ENCODE measurements at places on chromosomes 5 and 9.

DNA sequence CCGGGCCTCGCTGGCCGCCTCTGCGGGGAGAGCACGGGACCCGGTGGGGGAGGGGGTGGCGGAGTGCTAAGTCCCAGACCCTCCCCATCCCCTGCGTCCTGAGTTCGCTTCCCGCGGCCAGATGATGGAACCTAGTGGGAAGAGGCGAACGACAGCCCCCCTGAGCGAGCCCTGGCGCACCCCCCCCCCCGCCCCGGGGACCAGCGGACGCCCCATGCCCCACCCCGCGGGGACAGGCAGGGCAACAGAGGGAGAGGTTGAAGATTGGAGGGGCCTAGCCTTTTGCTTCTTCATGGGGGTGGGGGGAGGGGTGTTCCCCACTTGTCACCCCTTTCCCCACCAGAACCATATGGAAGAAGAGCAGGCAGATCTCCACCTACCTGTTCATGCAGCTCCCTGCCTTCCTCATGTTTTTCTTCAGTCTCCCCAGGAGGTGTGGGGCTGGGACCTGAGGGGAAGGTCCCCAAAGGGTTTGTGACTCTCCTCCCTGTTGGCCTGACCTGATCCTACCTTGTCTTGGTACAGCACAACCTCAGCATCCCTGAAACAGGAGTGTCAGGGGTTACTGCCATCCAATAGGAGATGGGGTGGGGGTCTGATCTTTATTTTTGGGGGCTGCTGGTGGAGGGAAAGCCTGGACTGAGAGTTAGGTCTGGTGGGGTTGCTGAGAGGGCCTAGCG, 485 bp downstream of the FAM53C start:
- no peak for DNase-seq

DNA sequence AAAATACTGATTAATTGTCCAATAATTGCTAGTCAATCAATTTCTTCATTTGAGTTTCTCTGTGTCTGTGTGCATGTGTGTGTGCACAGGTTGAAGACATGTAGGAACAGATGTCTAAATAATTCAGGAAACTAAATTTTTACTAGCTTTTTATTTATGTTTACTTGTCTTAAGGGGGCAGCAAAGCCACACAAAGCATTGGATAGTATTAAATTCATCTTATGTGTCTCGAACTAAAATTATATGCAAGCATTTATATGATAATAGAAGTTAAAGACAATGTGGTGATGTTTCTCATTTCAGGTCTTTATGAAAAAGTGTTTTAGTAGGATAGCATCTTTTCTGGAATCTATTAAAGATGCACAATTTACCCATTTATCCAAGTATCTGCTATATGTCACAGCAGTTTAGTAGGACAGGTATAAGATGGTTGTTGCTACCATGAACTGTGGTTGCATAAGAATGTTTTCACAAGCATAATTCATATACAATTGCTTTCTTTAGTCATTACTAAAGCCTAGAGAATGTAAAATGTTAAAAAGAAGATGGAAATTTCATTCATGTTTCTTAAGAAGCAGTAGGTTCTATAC, 784.6 kb upstream of the NUDT12 start:
- DNase-seq, result no peak

DNA sequence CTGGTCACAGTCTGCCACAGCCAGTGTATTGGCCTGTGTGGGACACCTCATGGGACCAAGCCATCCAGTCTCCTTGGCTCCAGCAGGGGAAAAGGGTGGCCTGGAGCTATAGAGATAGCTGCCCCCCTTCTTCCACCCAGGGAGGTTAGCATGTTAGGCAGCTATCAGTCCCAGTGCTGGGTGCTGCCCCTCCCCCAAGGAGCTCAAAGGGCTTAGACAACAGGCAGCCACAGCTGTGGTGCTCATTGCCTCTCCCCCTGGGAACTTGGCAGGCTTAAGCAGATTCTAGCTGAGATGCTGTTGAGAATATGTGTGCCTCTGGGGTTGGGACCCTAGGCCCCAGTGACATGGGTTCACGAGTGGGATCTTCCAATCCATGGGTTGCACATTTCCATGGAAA, 226.0 kb upstream of the PTGER4 start:
- no peak for DNase-seq

DNA sequence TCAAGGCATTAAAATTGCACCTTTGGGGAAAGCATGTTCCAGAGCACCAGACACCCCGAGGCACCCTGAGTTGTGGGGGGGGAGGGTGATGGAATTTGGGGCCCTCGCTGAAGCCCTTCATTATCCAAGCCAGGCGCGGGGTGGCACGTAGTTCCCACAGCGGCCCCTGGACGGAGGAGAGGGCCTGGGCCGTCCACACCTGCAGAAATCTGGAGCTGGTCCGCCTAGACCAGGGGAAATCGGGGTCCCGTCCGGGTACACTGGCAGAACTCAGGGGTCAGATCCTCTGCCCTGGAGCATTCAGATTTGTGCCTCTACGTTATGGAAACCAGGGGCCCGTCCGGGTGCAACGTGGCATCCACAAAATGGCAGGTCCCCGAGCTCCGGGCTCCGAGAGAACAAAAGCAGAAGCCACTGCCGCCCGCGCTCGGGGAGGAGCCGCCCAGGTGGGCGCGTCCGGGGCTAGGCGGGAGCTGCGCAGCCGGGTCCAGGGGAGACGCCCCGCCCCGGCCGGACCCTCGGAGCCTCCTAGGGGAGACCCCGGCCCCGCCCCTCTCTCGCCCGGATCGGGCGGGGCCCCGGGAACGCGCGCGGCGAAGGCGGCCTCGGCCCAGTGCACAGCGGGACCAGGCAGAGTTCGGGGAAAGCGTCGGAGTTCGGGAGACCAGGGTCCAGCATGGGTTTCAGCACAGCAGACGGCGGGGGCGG, at the start of gene PLEKHG4B:
Gene PLEKHG4B (plus strand): TSS at position 613 of the 708 bp plus-strand sequence. CDS start 64 bp downstream, at position 677.
- no peak for DNase-seq

DNA sequence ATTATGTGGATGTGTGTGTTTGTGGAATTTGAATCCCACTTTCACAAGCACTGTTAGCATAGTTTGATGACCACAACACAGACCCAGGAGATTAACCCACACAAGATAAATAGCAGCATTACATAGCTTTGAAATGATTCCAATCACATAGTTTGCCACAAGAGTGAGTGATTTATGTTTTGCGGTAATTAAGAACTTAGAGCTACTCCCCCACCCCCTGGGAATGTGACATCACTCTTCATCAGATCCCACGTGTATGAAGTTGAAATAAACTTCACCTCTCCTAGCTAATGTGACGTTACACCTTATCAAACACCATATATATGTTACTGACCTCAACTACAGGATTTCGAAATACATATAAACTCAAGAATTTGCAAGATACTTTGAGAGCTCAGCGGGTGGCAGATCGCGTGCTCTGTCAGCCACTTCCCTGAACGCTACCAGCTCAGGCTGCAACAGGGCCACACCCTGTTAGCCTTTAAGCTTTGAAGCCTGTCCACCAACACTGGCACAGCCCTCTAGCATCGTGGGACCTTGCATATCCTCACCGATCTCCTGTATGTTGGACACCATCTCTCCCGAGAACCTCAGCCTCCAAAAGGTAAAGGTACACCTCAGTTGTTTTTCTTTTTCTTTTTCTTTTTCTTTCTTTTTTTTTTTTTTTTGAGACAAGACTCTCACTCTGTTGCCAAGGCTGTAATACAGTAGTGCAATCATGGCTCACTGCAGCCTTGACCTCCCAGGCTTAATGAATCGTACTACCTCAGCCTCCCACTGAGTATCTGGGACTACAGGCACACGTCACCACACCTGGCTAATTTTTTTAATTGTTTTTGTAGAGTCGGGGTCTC, 1.7 kb upstream of the AGTPBP1 start:
- peak; percentile 77 for DNase-seq

DNA sequence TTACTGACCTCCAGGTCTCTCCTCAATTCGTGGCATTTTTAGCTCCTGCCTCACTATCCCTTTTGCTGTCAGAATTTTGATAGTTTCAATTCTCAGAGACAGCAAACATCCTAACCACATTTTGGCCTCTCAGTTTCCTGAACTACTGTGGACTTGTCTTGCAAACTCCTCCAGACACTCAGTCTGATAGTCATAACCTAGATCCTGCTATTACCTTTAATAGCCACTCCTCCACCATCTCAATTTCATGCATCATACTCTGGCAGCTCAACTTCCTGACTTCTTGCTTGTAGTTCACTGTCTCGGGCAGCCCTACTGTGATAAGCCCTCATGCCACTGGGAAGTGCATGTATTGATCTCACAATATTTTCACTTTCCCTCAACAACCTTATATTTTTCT, 481.8 kb upstream of the CDH18 start:
- no peak for DNase-seq

GRCh38 chr5:114192108-114192507, 169.8 kb upstream of the KCNN2 start:
- DNase-seq, result no peak

- peak; percentile 56 for DNase-seq
These were observed 54.5 kb downstream of the GALNT12 start for GRCh38 chr9:98861781-98862504.

DNA sequence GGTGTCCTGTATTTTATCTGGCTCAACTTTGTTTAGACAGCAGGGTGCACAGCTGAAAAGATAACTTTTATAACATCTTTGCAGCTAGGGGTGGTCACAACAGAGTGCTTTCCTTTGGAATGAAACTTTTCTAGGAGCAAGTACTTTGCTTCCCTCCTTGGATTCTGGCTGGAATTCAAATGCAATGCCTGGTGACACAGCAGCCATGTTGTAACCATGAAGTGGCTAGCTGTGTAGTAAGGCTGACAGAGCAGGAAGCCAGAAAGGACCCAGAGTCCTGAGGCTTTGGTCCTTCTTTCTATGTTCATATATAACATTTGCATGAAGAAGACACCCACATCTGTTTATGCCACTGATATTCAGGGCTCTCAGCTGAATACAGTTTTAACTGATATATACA, 48.1 kb downstream of the TENT4A start:
- DNase-seq, result no peak

DNA sequence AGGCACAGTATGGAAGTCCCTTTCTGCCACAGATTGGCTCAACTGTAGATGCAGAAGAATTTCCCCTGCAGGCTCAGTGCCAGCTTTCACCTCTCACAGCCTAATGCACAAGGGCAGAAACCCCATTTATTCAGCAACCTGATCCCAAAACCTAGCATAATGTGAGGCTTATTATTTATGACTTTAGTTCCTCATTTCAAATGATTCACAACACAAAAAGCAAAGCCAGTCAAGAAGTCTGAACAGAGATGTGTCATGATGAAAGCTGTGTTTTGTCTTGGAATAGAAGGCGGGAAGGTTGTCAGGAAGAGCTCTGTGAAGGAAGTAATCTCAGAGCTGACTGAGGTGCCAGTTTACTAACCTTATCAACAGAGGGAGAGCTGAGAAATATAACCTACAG, 369.7 kb downstream of the LRRC70 start:
- no peak for DNase-seq

DNA sequence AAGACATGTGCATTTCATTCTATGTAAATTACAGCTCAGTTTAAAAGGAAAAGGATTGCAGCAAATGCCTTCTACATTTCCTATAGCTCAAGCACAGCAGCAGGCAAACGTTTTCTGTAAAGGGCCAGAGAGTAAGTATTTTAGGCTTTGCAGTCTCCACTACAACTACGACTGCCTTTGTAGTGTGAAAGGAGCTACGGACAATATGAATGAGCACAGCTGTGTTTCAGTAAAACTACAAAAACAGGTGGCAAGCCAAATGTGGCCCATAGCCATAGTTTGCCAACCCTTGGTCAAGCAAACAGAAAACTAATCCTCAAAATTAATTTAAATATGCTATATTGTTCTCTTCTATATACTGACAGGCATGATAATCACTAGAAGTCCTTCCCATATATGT, 7.2 kb downstream of the PTBP3 start:
- DNase-seq, result no peak

DNA sequence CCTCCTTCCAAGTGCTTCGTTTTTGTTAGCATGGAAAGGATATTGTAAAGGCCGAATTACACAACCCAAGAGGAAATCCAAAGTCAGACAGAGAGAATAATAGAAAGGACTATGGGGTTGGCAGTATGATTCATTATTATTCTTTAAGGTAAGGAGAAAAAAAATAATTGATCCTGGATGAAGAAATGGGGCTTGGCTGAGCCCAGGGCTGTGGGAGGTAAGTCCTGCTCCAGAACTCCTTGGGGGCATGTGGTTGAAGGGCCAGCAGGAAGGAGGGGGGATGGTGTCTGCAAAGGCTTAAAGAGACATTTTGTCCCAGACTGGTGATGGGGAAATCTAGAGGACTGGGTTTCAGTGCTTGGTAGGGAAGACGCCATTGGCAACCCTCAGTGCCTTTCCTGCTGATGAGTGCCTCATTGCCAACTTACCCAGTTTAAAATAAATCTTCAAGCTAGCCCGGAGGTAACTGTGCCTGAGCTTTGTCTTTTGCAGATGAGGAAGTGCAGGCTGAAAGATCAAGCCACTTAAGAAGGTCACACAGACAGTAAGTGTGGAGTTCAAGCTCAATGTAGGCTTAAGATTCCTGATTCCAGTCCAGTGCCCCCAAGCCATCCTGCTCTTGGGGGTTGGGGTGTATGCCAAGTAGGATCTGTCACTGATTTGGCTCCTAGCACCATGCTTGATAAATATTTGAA, 30.2 kb downstream of the FOXI1 start:
- DNase-seq, result no peak

DNA sequence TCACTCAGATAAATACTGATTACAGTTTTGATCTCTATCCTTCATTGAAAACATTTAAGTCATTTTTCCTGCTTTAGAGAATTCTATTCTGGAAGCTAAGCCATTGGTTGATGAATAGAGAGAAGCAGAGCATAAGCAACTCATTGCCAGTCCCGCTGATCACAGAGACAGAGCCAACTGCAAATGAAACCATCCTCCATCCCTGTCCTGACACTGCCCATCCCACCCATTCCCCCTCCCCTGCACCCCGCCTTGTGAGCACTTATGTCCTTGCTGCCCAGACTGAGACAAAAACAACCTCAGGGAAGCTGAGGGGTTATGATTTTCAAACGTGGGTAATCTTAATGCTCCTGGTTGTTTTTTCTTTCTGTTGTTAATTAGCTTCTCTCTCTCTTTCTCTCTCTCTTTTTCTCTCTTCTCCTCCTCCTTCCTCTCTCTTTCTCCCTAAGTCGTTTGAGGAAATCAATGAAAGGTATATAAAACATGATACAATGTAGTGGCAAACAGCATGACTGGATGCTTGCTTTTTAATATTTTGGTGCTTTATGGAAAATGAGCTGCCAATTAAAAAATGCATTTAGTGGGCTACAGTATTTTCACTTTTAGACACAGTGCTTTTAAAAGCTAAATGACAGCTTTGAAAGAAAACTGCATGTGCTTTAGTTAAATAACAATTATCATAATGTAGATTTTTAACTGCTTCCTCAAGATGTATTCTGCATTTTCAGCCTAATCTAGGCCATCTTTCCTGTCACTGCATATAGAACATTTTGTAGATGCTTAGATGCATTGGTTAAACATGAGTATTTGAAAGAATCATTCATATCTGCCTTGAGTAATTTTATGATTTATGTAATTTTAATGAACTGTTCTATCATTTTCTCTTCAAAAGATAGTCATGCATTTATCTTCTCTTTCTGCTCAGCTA, 57.3 kb downstream of the CMYA5 start:
- no peak for DNase-seq

- DNase-seq, result peak; percentile 54
These were observed 42.2 kb upstream of the FSD1L start for GRCh38 chr9:105405514-105406131.

DNA sequence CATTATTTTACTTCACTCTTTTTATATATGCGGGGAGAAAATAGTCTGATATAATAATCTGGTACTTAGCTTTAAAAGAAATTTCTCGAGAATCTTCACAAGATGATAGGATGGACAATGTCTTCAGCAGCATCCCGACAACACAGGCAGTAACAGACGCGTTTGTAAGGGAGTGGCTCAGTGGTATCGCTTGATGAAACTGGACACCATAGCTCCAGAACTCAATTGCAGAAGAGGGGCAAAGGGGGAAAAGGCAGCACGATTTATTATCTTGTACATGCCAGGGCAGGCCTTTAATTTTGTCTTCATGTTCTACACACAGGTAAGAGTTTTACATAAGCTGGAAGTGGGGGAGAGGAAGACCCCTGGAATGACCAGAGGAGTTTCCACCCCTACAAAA, 15.7 kb downstream of the IL4 start:
- no peak for DNase-seq
